ENCODE measurements at places on chromosomes 13 and 19.

- DNase-seq: no peak
Measured at GRCh38 chr19:46866407-46867136, 5.8 kb downstream of the ARHGAP35 start.

- no peak for DNase-seq
Measured at GRCh38 chr13:20400774-20401173, 124.9 kb downstream of the CRYL1 start.

DNA sequence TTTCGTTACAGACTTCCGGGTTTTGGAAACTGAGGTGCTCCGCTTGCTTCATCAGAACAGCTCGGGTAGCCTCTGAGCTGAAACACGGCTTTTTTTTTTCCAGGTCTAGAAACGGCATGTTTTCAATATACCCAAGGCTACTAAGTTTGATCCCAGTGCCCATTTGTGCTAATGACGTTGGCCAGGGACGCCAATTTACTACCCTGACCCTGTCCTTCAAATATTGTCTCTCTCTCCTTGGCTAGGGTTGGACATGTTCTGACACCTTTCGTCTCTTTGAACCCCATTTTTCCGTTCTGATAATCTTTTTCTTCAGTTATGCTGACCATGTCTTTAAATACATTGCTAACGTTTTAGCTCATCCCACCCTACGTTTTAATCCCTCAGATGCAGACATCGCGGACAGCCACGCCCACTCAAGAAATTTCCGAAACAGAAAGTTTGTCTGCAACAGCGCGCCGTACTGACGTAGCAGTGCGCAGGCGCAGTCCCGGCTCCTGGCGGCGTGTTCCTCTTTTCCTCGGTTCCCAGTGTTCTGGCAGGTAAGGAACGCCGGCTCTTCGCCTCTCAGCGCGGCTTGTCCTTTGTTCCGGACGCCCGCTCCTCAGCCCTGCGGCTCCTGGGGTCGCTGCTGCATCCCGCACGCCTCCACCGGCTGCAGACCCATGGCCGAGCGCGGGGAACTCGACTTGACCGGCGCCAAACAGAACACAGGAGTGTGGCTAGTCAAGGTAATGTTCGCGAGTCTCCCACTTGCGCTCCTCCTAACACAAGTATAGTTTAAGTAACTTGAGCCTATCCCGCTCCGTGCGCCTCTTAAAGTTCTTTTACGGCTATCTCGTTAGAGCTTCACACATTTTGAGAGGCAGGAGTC, at the start of gene GTF2F2:
Gene GTF2F2, plus strand, starts transcription at position 520 of the 874 bp plus-strand sequence. Its CDS starts 146 bp downstream, at position 666.
- peak; percentile 76 for DNase-seq

DNA sequence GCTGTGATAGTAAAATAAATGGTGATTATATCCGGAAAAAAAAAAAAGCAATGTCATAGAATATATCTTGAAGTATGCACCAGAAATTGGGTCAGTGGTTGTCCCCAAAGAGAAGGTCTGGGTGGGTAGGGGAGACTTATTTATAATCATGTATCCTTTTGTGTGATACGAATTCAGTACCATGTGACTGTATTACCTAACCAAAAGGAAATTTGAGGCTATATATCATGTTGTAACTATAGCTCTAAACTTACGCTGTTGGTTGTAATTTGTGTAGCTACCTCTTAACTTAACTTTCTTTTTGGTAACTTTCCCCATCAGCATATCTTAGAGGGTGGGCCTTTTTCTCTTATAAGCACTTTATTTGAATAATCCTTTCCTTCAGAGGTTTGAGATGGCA, 25.2 kb upstream of the KCTD4 start:
- DNase-seq: no peak

GRCh38 chr13:105936816-105937215, 598.6 kb downstream of the EFNB2 start:
- no peak for DNase-seq

DNA sequence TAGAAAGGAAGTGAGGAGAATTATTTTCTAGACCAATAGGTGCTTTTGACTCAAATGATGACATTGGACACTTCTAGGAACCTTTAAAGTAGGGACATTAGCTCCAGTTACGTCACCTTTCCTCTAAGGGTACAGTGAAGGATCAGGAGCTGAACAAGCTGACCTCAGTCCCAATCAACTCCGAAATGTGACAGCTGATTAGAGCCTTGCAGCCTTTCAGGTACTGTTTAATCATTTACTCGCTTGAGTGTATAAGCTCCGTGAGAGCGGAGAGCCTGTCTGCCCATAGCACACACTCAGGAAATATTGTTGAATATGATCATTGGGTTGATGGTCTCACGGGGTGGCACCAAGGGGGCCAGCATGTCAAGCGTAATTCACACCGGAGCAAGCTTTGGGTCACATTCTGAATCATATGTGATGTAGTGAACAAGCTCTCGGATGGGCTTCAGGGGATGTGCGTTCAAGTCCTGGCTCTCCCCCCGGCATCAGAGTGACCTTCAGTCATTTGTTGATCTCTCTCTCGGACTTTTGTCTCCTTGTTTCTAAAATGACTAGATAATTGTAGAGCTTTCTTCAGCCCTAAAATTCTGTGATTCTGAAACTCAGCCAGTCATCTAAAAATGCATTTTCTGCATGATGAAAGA, 141.9 kb downstream of the ZIC5 start:
- DNase-seq: no peak

DNA sequence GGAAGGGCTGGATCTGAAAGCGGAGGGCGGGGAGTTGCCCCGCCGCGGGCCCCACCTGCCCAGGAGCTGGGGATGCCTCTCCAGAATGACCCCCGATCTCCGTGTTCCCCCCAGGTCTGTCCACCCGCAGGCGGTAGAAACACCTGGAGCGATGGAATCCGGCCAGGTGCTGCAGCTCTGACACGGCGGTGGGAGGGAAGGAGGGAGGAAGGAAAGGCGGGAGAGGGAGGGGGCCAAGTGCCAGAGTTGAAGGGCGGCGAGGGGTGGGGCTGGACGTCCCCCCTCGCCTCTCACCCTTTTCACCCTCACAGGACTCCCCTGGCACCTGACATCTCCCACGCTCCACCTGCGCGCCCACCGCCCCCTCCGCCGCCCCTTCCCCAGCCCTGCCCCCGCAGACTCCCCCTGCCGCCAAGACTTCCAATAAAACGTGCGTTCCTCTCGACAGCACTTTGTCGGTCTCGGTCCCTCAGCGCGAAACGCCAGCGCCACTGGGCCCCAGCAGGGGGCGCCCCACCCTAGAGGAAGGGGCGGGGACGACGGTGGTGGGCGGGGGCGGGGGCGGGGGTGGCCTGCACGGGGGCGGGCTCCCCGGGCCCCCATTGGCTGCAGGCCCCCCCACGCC, 337 bp upstream of the FXYD7 start:
- no peak for DNase-seq

DNA sequence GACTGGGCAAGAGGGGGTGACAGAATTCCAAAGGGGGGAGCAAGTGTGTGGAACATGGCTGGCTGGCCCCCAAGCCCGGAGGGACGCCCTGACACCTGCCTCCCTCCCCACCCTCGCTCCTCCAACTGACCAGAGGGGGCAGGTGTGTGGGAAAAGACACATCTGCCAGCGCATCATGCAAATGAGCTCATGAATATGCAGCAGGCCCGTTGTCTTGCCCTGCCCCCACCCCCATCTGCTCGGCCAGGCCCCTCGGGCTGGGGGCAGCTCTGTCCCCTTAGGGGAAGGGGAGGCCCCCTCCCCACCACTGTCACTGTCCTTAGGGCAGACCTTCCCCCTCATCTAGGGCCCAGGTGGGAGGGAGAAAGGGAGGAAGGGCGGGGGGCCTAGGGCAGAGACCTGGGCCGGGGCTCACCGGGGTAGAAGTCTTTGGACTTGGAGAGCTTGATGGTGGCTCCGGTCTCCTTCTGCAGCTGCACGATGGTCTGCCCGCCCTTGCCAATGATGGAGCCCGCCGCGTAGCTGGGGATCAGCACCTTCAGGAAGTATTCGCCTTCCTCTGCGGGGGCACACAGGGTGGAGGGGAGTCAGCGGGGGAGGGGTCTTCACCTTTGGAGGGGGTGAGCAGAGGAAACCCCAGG, 12.9 kb downstream of the NOVA2 start:
- no peak for DNase-seq

DNA sequence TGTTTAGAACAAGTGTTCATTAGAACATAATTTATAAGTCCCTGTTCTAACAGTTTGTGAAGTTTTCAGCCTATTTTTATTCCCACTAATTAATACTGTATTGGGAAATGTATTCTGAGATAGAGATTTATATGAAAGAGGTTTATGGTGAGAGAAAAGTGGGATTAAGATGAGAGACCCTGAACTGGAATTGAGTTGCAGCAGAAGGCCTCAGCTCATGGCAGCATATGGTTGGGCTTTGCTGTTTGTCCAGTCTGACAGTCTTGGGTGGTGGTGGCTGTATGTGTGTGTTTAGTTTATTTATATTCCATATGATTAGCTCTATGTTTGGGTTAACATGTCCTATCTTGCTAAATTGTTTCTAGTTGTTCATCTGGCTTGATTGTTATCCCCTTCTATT, 575.1 kb downstream of the SLITRK5 start:
- no peak for DNase-seq

GRCh38 chr13:87769445-87769844, 98.3 kb downstream of the SLITRK5 start:
- no peak for DNase-seq

GRCh38 chr19:14004619-14005348, 1.3 kb downstream of the RFX1 start:
- no peak for DNase-seq

DNA sequence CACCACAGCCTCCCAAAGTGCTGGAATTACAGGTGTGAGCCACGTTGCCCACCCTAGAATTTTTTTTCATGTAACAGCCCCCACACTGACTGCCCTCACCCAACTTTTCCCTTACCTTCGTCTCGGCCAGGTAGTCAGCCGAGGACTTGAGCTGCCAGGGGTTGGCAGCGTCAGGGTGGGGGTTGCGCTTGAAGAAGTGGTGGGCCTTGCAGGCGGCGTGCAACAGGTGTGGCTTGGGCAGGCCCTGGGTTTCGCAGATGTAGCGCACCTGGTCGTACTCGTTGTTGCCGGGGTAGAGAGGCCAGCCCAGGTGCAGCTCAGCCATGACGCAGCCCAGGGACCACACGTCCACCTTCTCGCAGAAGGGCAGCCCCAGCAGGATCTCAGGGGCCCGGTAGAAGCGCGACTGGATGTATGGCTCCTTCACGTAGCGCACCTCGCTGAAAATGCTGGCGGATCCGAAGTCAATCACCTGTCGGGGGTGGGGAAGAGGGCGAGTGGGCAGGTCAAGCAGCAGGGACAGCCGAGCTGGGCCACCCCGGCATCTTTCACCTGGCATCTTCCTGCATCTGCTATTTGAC, 6.2 kb downstream of the HIPK4 start:
- DNase-seq: no peak

DNA sequence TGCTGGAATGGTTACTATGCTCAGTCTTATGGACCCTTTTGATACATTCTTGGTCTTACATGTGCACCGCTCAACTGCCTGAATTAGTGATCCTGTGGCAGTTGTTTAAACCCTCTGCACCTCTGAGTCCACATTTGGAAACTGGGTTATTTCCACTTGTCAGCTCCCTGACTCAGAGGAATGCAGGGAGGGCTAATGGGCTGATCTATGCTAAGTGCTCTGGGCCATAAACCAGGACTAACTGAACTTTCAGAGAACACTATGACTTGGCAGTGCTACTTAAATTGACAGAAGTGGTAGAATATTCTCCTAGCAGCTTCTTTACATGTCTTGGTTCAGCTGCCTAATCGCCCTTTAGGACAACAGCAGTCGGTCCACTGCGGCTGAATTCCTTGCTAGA, 26.8 kb upstream of the MED4 start:
- DNase-seq: no peak

DNA sequence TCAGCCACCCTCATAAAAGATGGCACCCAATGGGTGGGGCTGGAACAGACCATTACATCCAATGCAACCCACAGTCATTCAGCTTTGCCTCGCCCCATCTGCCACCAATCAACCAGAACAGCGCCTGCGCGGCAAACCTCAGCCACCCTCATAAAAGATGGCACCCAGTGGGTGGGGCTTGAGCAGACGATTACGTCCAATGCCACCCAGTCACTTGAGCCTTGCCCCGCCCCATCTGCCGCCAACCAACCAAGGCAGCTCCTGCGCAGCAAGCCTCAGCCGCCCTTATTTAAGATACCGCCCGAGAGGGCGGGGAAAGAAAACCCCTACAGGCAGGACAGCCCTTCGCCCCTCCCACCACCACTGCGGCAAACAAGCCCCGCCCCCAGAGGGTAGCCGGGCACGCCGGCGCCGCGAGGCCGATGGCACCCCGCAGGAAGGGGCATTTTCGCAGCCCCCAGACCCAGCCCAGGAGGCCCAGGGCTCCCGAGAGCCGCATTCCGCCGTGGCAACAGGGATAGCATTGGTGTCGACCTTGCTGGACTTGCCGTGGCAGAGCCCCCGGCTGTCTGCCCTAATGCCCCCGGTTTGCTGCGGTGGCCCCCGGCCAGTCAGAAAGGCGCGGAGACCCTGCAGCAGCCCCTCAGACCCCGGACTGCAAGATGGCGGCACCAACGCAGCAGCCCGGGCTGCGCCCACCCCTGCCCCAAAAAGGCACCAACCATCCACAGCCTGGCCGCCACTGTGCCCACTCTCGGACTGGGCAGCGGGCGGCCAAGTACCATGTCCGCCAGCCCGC, 675 bp downstream of the PEG3 start:
- no peak for DNase-seq

- DNase-seq: no peak
Measured at GRCh38 chr13:80329250-80329649, 11.7 kb downstream of the SPRY2 start.

- no peak for DNase-seq
Measured at GRCh38 chr19:48458016-48458415, 2.6 kb downstream of the KCNJ14 start.

DNA sequence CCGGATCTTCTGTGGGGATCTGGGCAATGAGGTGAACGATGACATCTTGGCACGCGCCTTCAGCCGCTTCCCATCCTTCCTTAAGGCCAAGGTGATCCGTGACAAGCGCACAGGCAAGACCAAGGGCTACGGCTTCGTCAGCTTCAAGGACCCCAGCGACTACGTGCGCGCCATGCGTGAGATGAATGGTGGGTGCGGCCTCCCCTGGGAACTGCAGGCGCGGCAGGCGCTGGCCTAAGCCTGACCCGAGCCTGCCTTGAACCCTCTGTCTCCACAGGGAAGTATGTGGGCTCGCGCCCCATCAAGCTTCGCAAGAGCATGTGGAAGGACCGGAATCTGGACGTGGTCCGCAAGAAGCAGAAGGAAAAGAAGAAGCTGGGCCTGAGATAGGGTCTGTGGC, 4.4 kb upstream of the ETV2 start:
- no peak for DNase-seq
